ENCODE measurements at places on chromosomes 5 and 9. TPM values are rescaled to one million over a fixed set of nuclear protein-coding genes. Genes with fewer than 3 reads are reported as not detected.

PCDHA10 gene
- total RNA-seq, result 18.3 TPM

TOR4A gene
- 8.0 TPM for total RNA-seq

OR13C3 gene
- not detected for total RNA-seq

ADGRV1 gene
- 87.6 TPM for total RNA-seq

GPR150 gene
- not detected for total RNA-seq

CENPK gene
- total RNA-seq, result 39.0 TPM

GFPT2 gene
- 1.7 TPM for total RNA-seq

GRXCR2 gene
- not detected for total RNA-seq

FRMD3 gene
- total RNA-seq, result 0.73 TPM

PTGES gene
- 0.19 TPM for total RNA-seq

LHX6 gene
- 1.6 TPM for total RNA-seq

LHFPL2 gene
- total RNA-seq, result 18.3 TPM

PSIP1 gene
- 82.3 TPM for total RNA-seq

FAM78A gene
- 2.0 TPM for total RNA-seq

SLC36A3 gene
- total RNA-seq, result not detected

RAI14 gene
- total RNA-seq, result 121 TPM

SPINK4 gene
- not detected for total RNA-seq

GARIN3 gene
- total RNA-seq, result not detected

All from progenitor cell of endocrine pancreas (in vitro differentiated cells).